Heart right ventricle (tissue), 16 donors: ENCODE measurements at places on chromosomes 3 and 15. TPM values are rescaled to one million over a fixed set of nuclear protein-coding genes. Genes with fewer than 3 reads are reported as not detected.

- no peak overlapping the region for H3K4me3 ChIP-seq
- H3K27ac ChIP-seq: no peak overlapping the region
- DNase-seq: no peak
- no peaks in the 10 kb centered on the region for H3K4me1 ChIP-seq
Measured at GRCh38 chr3:60355825-60356224, 895.4 kb downstream of the FHIT start.

GRCh38 chr3:43093006-43093405, 12.9 kb downstream of the POMGNT2 start:
- H3K36me3 ChIP-seq: no peaks in the 10 kb centered on the region
- DNase-seq: no peak
- no peak overlapping the region for H3K4me3 ChIP-seq
- no peaks in the 10 kb centered on the region for H3K27me3 ChIP-seq
- peaks cover 3% of the 10 kb centered on the region for H3K4me1 ChIP-seq

GRCh38 chr3:71581457-71582035, 2.0 kb downstream of the FOXP1 start:
- H3K36me3 ChIP-seq: no peaks in the 10 kb centered on the region
- no peaks in the 10 kb centered on the region for H3K27me3 ChIP-seq
- peak overlapping the region; percentile 65 for H3K4me3 ChIP-seq

DNA sequence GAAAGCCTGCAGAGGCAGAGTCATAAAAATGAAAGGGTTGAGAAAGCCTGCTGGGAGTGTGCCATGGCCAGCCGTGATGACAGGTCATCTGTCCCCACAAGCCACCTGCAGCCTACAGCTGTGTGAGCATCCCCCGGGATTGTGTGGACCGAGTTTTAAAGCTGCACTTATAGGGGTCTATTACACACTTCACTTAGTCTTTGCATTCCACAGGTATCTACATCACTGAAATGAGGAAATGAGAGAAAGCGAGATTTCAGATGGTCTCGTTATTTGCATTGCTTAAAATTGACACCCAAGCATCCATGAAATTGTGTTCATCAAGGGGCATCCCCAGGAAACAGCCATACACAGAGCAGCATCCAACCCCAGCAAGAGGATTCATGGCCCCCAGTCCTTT, 137.6 kb upstream of the TRIM42 start:
- H3K27me3 ChIP-seq: no peaks in the 10 kb centered on the region
- H3K4me1 ChIP-seq: peaks cover 6% of the 10 kb centered on the region
- no peak for DNase-seq
- no peaks in the 10 kb centered on the region for H3K36me3 ChIP-seq
- no peak overlapping the region for H3K4me3 ChIP-seq

DNA sequence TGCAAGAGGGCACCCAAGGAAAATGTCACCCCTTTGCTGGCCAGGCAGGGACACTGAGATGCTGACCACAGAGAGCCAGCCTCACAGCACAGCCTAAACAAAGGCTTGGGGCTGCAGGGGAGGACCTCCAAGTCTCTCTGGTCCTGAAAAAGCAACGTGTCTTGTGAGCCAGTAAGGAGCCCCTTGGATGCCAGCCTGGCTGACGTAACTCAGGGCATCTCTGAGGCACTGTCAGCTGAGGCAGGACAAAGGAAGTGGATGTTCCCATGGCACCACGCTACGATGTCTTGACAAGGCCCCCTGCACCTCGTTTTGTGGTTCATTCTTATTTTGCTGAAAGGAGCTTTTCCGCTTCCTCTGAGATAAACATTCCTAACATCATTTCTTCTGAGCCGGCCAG, 160.7 kb downstream of the OR4M2 start:
- no peaks in the 10 kb centered on the region for H3K4me1 ChIP-seq
- peaks cover 17% of the 10 kb centered on the region for H3K27me3 ChIP-seq
- DNase-seq: no peak
- H3K27ac ChIP-seq: no peak overlapping the region
- H3K4me3 ChIP-seq: no peak overlapping the region

DNA sequence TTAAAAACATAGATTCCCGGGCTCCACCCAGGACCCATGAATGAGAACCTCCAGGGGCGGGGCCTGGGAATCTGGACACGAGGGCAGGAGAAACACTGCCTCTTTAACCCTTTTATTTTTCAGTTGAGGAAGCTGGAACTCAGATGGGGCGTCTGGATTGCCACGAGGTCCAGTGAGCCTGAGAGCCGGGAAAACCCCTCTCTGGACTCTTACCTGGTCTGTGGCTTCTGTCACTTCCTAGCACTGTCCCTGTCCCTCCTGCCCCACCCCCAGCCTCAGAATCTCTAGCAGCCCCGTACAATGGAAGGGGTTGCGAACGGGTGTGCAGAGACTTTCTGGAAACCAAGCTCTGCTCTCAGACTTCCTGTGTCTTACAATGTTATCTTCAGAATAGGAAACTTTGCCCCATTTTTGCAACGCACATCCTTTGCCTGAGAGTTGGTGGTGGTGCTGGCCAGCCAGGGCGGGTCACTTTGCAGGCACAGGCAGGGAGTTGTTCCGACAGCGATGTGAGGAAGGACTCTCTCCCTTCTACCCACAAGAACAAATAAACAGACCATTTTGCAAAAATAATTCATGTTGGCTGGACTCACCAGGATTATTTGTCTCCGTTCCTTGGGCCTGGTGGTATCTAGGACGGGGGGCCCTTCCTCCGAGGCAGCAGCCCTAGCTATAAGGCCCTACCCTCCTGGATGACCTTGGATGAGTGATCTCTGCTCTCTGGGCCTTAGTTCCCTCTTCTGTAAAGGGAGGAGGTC, 59.1 kb downstream of the SMAD6 start:
- peak; percentile 49 for DNase-seq
- H3K27ac ChIP-seq: peak overlapping the region; percentile 57
- peaks cover 99% of the 10 kb centered on the region for H3K4me1 ChIP-seq
- no peaks in the 10 kb centered on the region for H3K27me3 ChIP-seq

GRCh38 chr3:13194285-13195209, 121.3 kb upstream of the IQSEC1 start:
- H3K36me3 ChIP-seq: no peaks in the 10 kb centered on the region
- no peak overlapping the region for H3K27ac ChIP-seq
- H3K4me3 ChIP-seq: no peak overlapping the region
- DNase-seq: no peak
- no peaks in the 10 kb centered on the region for H3K27me3 ChIP-seq

GRCh38 chr15:71375934-71376333, 260.7 kb downstream of the THSD4 start:
- no peak for DNase-seq
- H3K27me3 ChIP-seq: no peaks in the 10 kb centered on the region
- no peak overlapping the region for H3K27ac ChIP-seq
- H3K36me3 ChIP-seq: no peaks in the 10 kb centered on the region
- no peak overlapping the region for H3K4me3 ChIP-seq
- peaks cover 32% of the 10 kb centered on the region for H3K4me1 ChIP-seq

DNA sequence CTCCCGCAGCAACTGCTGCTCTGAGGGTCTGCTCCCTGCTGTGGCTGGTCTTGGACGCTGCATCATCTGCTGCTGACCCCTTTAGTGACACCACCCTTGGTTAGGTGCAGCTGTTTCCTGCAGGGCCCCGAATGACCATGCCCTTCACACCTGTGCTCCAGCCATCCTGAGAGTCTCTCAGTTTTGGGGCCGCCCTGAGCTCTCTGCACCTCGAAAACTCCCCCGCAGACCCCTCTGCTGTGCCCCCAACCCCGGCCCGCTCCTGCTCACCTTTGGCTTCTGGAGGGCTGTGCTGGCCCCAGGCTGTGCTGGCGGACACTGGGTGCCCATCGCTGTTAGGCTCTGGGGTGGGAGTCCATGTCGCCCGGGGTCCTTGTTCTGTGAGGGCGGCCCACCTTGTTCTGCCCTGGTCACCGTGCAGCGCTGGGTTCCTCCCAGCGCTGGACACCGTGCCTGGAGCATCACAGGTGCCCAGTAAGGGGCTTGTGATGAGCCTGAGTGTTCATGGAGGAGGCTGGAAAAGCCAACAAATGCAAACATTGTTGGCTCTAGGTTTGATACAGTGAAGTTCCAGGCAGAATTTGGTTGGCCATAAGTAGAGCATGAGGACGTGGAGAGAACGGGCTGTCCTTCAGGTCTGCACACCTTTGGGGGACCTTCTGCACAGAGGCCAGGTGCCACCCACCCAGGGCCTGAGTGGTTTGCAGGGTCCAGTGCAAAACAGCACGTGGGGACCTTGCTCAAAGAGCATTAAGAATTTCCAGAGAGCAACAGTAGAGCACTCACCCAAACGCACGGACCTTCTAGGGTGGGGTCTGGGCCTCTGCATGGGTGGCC, 12.3 kb downstream of the ABTB1 start:
- no peak overlapping the region for H3K27ac ChIP-seq
- DNase-seq: no peak
- H3K4me3 ChIP-seq: no peak overlapping the region
- no peaks in the 10 kb centered on the region for H3K36me3 ChIP-seq
- H3K27me3 ChIP-seq: no peaks in the 10 kb centered on the region

DNA sequence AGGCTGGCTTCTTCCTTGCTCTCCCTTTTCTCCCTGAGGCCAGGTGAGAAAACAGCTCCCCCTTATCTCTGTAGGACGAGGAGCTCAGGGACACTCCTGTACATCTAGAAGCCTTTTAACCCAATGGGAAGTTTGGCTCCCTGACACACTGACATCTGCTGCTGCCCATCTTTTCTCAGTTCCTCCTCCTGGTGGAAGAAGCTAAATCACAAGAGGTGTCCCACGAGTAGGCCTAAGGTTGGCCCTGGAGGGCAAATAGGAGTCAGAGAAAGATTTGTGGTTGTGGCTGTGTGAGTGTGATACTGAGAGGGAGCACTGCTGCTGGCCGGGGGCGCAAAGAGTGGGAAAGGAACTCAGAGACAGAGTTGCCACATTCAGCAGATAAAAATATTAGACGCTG, 49.5 kb downstream of the ARHGAP31 start:
- H3K4me1 ChIP-seq: peaks cover 28% of the 10 kb centered on the region
- no peaks in the 10 kb centered on the region for H3K27me3 ChIP-seq
- H3K36me3 ChIP-seq: no peaks in the 10 kb centered on the region
- H3K4me3 ChIP-seq: no peak overlapping the region
- no peak overlapping the region for H3K27ac ChIP-seq
- no peak for DNase-seq

DNA sequence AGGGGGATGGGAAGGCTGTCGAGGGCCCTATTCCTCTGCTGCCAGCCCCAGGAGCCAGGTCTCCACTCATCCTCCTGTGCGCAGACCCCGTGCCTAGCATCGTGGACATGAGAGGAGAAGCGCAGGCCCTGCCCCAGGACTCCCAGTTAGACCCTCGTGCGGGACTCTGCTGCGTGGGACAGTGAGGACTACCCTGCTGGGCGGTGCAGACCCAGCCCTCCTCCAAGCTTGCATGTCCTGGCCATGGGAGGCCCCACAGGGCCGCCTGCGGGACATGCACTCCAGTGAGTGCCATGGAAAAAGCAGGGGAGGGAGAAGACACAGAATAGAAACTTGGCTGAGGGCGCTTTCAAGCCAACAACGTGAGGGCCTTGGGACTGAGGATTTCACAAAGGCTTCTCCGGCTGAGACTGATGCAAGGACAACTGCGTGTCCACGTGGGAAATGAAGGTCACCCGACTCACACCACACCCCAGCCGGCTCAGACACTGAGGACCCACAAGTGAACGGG, 62.6 kb upstream of the IQSEC1 start:
- DNase-seq: no peak
- no peak overlapping the region for H3K4me3 ChIP-seq
- H3K36me3 ChIP-seq: no peaks in the 10 kb centered on the region
- H3K27me3 ChIP-seq: no peaks in the 10 kb centered on the region
- H3K27ac ChIP-seq: no peak overlapping the region

DNA sequence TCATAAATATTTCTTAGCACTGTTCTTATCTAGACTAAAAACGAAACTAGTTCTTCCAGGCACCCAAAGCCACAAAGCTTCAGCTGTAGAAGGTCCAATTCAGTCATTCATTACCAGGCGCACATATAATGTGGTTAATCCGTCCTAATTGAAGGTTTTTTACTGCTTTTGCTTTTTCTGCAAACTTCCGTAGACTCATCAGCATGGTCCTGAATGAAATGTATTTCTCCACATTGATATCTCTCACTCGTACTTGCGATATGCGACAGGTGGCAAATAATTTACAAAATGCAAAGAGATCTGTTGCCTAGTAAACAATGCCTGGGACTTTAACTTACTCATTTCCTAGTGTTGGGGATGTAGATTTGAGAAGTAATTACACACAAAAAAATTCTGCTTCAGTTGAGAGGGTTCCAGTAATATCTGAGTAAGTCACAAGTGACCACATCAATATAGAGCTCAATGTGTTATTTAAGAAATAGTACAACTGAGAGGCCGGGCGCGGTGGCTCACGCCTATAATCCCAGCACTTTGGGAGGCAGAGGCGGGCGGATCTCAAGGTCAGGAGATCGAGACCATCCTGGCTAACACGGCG, 75.0 kb upstream of the MBNL1 start:
- no peaks in the 10 kb centered on the region for H3K27me3 ChIP-seq
- DNase-seq: no peak
- no peaks in the 10 kb centered on the region for H3K4me1 ChIP-seq
- no peak overlapping the region for H3K27ac ChIP-seq
- H3K36me3 ChIP-seq: no peaks in the 10 kb centered on the region

DNA sequence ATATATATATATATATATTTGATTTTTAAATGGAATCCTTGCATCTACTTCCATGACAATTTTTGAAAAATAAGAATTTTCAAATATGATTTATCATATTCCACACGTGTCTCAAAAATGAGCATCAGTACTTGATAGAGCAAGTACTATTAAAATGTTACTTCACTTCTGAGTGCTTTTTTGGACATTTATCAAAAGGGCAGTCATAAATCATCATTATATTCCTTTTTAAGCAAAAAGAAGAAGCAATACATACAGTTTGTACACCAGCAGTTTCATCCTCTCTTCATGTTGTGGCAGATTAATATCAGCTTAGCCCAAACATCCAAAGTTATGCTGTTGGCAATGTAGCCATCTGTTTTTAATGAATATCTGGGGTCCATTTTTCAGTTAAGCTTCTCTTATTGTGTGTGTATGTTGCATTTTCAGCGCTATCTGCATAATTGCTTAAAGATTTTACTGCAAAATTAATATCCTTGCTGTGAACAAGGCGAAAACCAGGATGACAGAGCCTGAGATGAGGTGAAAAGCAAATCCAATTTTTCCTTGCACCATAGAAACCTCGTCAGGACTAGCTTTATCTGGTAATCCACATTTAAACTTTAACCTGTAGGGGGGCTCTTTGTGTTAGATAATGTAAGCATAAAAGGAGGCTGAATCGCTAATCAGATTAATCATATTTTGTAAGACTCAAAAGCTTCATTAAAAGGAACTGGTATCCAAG, 604.9 kb upstream of the AGTR1 start:
- no peak overlapping the region for H3K4me3 ChIP-seq
- no peaks in the 10 kb centered on the region for H3K27me3 ChIP-seq
- no peaks in the 10 kb centered on the region for H3K4me1 ChIP-seq
- DNase-seq: no peak

GRCh38 chr15:70582143-70582945, 181.0 kb downstream of the UACA start:
- H3K4me1 ChIP-seq: no peaks in the 10 kb centered on the region
- H3K4me3 ChIP-seq: no peak overlapping the region
- H3K36me3 ChIP-seq: no peaks in the 10 kb centered on the region

The EEF1AKMT4 gene
- polyA plus RNA-seq: 0.95 TPM

The ATP2B2 gene
- polyA plus RNA-seq: 0.07 TPM

The CDC25A gene
- polyA plus RNA-seq: 0.59 TPM

The FETUB gene
- polyA plus RNA-seq: not detected

The CD276 gene
- polyA plus RNA-seq: 34.2 TPM

The ISL2 gene
- polyA plus RNA-seq: not detected

The MITF gene
- polyA plus RNA-seq: 24.3 TPM

The CIB1 gene
- polyA plus RNA-seq: 144 TPM

The PLD1 gene
- polyA plus RNA-seq: 10.5 TPM

The PROS1 gene
- polyA plus RNA-seq: 17.2 TPM

The KLHL40 gene
- 0.51 TPM for polyA plus RNA-seq

The GNAT1 gene
- not detected for polyA plus RNA-seq

The TUSC7 gene
- polyA plus RNA-seq: not detected

The LMOD3 gene
- 96.1 TPM for polyA plus RNA-seq
